ENCODE measurements at places on chromosomes 6 and 20. TPM values are rescaled to one million over a fixed set of nuclear protein-coding genes. Genes with fewer than 3 reads are reported as not detected.

TULP4 gene
- total RNA-seq, result 281 TPM

GRCh38 chr6:52546192-52546591, 30.7 kb downstream of the TRAM2 start:
- DNase-seq, result no peak

- DNase-seq, result peak; percentile 76
Measured at GRCh38 chr6:112396221-112396620, 49.1 kb downstream of the RFPL4B start.

- no peak for DNase-seq
Measured at GRCh38 chr6:134357022-134357487, 39.1 kb upstream of the SGK1 start.

GRCh38 chr20:32231847-32232246, 24.2 kb downstream of the POFUT1 start:
- no peak for DNase-seq

DNA sequence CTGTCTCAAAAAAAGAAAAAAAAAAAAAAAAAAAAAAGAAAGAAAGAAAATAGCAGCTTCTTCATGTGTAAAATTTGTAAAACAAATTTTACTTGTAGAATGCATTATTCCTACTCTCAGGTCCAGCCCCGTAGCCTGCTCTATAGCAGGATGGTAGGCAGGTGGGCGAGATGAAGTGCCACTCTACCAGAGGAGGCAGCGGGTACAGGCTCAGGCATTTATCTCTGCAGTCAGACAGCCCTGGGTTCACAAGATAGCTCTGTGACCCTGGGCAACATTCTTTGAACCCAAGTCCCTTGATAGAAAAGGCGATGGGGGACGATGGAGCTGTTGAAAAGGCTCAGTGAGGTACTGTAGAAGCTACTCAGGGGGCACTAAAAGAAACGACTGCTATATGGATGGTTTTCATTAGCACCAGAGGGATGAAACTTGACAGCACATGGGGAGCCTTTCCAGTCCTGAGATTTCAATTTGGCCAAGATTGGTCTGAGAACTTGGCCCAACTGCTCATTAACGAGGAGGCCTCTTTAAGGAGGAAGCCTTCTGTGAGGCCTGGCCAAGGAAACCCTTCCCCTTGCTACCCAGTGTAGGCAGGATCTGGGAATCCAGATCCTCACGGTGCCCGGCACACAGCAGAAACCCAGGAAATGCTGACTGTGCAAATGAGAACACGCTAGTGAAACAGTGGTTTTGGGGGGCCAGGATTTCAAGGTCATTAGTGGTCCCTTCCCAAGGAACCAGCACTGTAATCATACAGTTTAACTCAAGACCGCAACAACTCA, 63.1 kb downstream of the MYH7B start:
- DNase-seq, result no peak

DNA sequence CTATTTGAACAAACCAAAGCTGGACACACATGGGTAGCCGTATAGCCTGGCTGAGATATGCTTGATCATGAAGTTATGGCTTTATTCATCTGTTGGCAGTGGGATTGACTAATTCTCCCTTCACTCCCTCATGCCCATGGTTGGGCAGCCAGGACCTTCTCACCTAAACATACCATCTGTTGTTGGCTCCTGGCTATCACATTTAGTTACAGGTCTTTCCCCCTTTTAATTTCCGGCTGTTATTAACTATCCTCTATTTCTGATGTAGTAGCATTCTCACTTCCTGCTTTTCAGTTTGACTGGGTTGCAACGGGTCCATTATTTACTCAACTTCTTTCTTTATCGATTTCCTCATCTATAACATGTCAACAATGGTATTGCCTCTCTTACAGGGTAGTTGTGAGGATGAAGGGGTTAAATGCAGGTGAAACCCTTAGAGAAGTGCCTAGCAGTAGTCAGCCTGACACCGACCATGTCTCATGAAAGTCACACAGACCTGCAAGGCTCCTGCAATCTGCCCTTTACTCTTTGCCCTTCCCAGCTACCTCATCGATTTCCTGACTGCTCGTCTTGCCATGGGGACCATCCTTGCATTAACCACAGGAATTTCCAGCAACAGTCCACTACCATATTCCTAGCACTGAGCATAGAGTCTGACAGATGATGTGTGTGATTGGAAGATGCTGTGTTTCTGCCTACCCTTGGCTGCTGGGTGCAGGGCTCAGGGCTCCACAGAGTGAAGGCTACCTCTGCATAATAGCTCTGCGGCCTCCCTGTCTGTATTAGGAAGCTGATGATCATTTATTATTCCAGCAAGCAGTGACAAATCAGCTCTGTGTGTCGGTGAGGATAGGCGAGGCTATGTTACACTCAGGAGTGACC, 42.2 kb downstream of the PPP1R14C start:
- no peak for DNase-seq
